HFFc6 (cell line): ENCODE measurements at places on chromosomes 5 and 9. TPM values are rescaled to one million over a fixed set of nuclear protein-coding genes. Genes with fewer than 3 reads are reported as not detected.

TOR4A gene
- total RNA-seq, result 58.5 and 62.7 TPM in 2 replicates

CMYA5 gene
- 0.31 and 0.50 TPM in 2 replicates for total RNA-seq

DMGDH gene
- 0.26 to 0.52 TPM (median 0.30 TPM) in 3 replicates for total RNA-seq

FST gene
- 17.1 to 96.7 TPM (median 19.7 TPM) in 3 replicates for total RNA-seq

ACSL6 gene
- not detected in 3 replicates for total RNA-seq

HAUS6 gene
- total RNA-seq, result 10.5 and 12.7 TPM in 2 replicates

ZFP2 gene
- total RNA-seq, result not detected in 3 replicates

ORM2 gene
- not detected in 3 replicates for total RNA-seq

CCIN gene
- total RNA-seq, result 0.59 to 2.1 TPM (median 0.87 TPM) in 3 replicates

ADAMTS19 gene
- not detected in 2 replicates for total RNA-seq

SLC28A3 gene
- total RNA-seq, result 0.47 to 0.57 TPM (median 0.55 TPM) in 3 replicates

STK32A gene
- 0.15 to 1.4 TPM (median 0.30 TPM) in 3 replicates for total RNA-seq

ADAMTSL1 gene
- 38.0 to 98.1 TPM (median 49.5 TPM) in 3 replicates for total RNA-seq

NRARP gene
- 0.17 to 0.44 TPM in 2 of 3 replicates, not detected in the other for total RNA-seq

ANKRD18A gene
- total RNA-seq, result 1.9 TPM in 1 of 2 replicates, not detected in the other

CAVIN4 gene
- total RNA-seq, result 0.53 to 1.2 TPM (median 0.66 TPM) in 3 replicates

RNF130 gene
- 0.37 and 6.4 TPM in 2 replicates for total RNA-seq

SLC46A2 gene
- total RNA-seq, result not detected in 3 replicates

SHOC1 gene
- not detected in 3 replicates for total RNA-seq

UGT3A1 gene
- not detected in 3 replicates for total RNA-seq

IL3 gene
- not detected in 3 replicates for total RNA-seq

SPATA31C1 gene
- total RNA-seq, result not detected in 3 replicates

DOCK2 gene
- total RNA-seq, result 3.7 to 7.3 TPM (median 6.5 TPM) in 3 replicates

SYNPO gene
- total RNA-seq, result 37.0 to 50.7 TPM (median 47.4 TPM) in 3 replicates

CCL28 gene
- total RNA-seq, result 0.11 TPM in 2 of 3 replicates, not detected in the other

SH3PXD2B gene
- total RNA-seq, result 12.4 to 23.2 TPM (median 15.2 TPM) in 3 replicates

FBP1 gene
- total RNA-seq, result not detected in 3 replicates

ISOC1 gene
- 7.1 to 9.0 TPM (median 8.8 TPM) in 3 replicates for total RNA-seq

FBP2 gene
- not detected in 2 replicates for total RNA-seq

PCDH12 gene
- total RNA-seq, result 0.15 TPM in 2 of 3 replicates, not detected in the other

PPP2R2B gene
- total RNA-seq, result not detected in 3 replicates

ANKRD18B gene
- 5.1 to 6.3 TPM (median 6.0 TPM) in 3 replicates for total RNA-seq

HRH2 gene
- not detected in 3 replicates for total RNA-seq

NPR3 gene
- 25.8 to 52.8 TPM (median 40.4 TPM) in 3 replicates for total RNA-seq

C5orf58 gene
- total RNA-seq, result not detected in 3 replicates

C9orf152 gene
- not detected in 3 replicates for total RNA-seq

FOXI1 gene
- total RNA-seq, result not detected in 3 replicates

CDKN2B gene
- 7.1 to 13.6 TPM (median 7.2 TPM) in 3 replicates for total RNA-seq

CKMT2 gene
- total RNA-seq, result not detected in 3 replicates

XPA gene
- total RNA-seq, result 6.5 to 9.5 TPM (median 6.6 TPM) in 3 replicates
